ENCODE measurements at places on chromosomes 2 and 18.

- DNase-seq: no peak
Measured at GRCh38 chr2:120305296-120305695, 40.6 kb upstream of the INHBB start.

DNA sequence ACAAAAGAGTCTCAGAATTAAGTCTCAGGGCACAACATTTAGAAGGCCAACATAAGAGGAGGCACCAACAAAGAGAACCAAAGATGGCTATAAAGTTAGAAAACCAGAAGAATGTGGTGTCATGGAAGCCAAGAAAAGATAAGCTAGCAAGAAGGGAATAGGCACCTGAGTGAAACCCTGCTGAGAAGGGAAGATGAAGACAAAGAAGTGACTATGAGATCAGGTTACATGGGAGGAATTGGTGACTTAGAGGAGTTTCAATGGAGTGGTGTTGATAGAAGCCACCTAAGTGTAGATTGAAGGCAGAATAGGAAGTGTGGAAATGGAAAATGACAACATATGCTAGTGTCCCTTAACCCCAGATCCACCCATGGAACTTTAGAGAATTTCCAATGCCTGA, 327.6 kb upstream of the KCNJ3 start:
- no peak for DNase-seq

DNA sequence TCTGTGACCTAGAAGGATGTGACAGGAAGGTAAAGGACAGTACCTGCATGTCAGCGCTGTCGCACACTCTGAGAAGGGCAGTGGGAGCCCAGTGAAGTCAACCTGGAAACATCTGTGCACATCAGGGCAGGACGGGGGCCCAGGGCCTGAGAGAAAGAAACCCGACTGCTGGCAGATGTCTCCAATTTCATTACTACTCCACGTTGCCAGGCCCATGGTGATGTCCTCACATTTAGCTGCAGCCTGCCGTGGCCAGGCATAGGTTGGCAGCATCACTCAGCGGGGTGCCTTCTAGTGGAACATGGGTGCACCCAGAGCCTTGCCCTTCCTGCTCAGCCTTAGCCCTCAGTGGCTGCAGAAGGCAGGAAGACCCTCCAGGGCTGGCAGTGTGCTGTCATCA, 72.3 kb upstream of the FOSL2 start:
- no peak for DNase-seq

DNA sequence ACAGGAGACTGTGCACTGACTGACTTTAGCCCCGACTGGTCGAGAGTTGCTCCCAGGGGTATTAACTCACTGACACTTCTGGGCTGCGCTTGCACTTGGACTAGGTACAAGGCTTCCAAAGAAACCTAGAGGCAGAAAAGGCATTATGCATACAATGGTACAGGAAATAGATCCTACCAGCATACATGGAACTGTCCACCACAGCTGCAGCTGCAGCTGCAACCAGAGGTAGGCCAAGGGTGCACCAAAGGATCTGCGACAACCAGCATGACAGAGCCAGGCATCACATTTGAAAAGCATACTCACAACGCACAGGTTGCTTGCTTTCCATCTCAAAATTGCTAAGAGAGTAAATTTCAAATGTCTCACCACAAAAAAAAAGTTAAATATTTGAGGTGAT, 22.6 kb upstream of the PGAP1 start:
- no peak for DNase-seq

GRCh38 chr18:35026407-35027061, 14.7 kb upstream of the MAPRE2 start:
- no peak for DNase-seq

All from GOT3 (cell line).